ENCODE measurements at places on chromosomes 12 and 14. TPM values are rescaled to one million over a fixed set of nuclear protein-coding genes. Genes with fewer than 3 reads are reported as not detected.

- no peak for DNase-seq
Measured at GRCh38 chr12:100359822-100360221, 2.9 kb downstream of the SLC17A8 start.

Gene IAPP
- total RNA-seq = not detected

DNA sequence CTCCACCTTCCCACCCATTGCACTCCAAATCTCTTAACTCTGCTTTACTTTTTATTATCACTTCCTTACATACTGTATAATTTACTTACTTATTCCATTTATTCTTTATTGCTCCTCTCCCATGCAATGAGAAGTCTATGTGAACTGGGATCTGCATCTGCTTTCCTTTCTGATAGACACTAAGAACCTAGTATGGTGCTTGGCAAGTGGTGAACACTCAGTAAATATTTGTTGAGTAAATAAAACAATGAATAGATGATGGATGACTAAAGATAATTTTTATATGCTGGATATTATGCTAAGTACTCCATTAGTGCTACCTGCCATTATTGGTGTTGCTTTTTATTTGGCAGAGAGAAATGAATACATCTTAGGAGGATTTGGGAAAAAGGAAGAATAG, 151.0 kb downstream of the TPH2 start:
- no peak for DNase-seq

Gene SYNDIG1L
- not detected for total RNA-seq

Gene FRMD6
- 6.3 TPM for total RNA-seq
